ENCODE measurements at places on chromosomes 3 and 15.
A peak's percentile ranks its signal among the peaks of the same experiment; 100 is the strongest.

- DNase-seq = no peak
These were observed 393.7 kb downstream of the LSAMP start for GRCh38 chr3:116051586-116051985.

GRCh38 chr3:152321200-152321954 lies 52.6 kb downstream of the MBNL1 start:
- no peak for DNase-seq

DNA sequence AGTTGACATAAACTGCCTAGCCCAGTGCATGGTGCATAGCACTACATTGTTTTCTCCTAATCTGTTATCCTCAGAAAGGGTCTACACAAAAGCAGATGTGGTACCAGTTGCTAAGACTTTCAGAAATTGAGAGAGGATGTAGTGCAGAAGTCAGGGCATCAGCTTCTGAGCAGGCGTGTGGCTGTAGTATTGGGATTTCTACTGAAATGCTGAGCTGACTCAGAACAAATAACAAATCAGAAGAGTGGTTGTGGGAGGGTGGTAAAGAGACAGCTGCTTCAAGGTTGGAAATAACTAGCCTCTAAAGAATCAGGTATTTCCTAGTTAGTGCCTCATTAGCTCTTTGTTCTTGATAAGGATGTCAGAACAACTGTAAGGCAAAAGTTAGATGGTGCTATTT lies 161.3 kb downstream of the AKAP13 start:
- DNase-seq = no peak

- no peak for DNase-seq
These were observed 37.4 kb upstream of the GOLGA8B start for GRCh38 chr15:34620814-34621213.

DNA sequence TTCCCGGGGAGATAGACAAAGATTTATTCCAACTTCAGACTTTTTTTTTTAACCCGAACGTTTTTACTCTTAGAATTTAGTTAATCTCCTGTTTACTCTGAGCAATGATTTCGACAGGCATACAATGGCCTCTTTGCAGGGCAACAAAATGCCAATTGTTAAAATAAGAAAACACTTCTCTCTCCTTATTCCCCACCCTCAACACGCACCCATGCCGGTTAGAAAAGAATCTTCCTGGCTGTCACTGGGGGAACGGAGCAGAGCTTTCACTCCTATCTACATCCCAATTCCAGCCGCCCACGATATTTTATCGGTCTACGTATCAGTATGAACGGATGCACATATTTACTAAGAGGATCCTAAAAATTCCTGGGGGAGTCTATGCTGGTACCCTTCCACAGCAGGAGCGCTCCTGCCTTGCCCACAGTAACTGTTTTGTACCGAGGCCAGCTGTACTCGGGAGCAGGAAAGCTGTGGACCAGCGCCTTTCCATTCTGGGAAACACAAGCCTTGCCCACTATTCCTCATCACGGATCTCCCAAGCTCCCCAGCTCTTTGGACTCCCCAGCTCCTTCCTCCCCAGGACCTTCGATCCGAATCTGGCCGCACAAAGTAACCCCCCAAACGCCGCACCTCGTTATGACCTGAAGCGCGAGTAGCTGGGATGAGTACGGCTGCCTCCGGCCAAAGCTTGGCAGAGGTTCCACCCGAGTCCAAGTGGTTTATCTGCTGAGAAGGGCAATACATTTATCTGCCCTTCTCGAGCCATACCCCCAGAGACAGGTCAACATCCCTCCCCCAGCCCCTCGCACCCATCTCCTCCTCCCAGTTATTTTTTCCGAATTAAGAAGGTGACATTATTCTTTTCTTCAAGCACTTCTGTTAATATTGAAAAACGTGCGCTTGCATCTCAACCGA lies 2.2 kb upstream of the FOXB1 start:
- no peak for DNase-seq

GRCh38 chr3:114446600-114446999 lies 152.8 kb downstream of the TIGIT start:
- no peak for DNase-seq

DNA sequence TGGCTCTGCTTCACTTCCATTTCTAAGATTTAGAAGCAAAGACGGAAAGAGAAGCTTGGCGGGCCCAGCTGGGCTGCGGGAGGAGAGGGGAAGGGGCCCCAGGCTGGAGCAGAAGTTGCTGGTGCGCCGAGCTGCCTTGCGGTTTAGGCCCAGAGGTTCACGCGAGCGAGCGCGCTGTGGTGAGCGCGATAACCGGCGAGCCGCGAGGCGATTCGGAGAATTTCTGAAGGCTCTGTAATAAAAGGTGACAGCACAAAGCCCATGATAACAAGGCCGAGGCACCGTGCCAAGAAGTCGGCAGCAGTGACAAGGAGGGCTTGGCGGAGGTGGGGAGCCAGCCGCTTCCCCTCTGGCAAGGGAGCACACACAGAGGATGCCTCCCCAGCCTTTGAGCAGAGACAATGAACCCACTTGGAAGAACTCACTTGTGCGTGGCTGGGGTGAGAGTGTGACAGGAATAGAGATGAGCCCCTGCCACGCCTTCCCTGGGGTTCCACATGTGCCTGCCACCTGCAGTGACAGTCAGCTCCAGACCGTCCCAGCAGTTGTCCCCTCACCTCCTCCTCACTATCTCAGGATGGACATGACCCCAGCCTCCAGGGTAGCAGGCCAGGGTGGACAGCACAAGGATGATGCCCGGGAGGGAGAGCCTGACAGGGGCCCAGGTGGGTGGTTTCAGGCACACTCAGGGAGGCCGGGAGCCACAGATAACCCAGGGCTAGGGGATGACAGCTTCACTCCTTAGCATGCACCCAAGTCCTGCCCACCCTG lies 315.2 kb downstream of the UACA start:
- DNase-seq = peak; percentile 38

DNA sequence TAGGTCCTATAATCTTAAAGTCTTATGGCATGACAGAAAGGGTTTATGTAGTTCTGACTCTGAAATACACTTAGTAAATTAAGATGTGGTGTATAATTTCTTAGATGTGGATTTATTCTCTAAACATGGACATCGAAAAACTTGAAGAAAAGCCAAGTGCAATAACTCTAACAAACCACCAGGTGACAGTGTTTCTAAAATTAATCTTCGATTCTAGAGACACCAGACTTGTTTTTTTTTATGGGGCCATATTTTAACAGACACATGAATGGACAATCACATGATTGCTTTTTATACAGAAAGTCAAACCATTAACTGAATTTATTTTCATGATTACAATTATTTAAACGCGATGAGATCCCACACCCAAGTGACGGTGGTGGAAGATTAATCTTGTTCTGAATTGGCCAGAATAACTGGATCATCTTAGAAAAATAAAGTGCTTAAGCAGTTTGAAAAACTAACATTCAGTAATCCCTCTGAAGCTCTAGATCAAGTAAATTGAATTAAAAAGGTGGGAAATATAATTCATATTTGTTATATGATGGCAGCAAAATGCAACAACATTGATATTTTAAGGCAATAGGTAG lies 305.1 kb downstream of the LSAMP start:
- no peak for DNase-seq

- DNase-seq = no peak
These were observed 50.1 kb upstream of the BCL6 start for GRCh38 chr3:187795207-187795960.

DNA sequence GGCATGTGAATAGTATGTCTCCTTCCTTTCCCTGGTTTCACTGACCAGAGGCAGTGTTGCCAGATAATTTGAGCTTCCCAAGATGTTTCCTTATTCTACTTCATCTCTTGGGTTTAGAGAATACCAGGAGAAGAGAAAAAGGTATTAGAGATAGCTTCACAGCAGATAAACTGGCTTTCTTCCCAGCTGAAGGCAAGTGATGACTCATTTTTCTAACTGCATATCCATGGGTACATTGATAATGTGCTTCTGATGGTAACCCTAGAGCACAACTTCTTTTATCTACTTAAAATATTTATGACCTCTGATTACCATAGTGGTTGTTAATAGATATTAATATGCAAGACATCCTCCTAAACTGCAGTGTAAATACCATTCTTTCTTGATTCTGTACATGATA lies 34.6 kb upstream of the CMTM8 start:
- no peak for DNase-seq

GRCh38 chr3:25863011-25863415 lies 73.1 kb downstream of the OXSM start:
- DNase-seq = no peak

GRCh38 chr3:187713504-187713903 lies 11.1 kb upstream of the RTP2 start:
- no peak for DNase-seq

DNA sequence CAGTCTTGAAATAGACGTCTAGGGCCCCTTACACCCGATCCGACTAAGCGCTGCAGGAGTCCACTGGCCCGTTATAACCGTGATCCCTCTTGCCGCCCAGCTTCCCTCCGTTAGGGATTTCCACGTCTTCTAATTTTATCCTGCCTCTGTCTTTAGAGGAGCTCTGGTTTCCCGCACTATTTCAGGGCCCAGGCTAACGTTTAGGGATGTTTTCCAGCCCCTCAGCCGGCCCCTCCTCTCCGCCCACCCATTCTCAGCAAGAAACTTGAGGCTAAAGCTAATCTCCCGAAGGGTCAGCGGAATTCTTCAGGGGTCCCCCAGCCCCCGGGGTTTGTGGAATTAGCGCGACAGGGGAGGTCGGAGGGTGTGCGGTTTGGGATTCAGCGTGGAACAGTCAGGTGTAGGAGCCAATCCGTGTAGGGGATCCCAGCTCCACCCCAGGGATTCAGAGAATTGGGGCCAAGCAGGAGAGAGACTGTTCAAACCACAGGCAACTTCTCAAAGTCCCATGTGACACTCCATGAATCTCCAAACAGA lies 1.6 kb downstream of the PTX3 start:
- no peak for DNase-seq

DNA sequence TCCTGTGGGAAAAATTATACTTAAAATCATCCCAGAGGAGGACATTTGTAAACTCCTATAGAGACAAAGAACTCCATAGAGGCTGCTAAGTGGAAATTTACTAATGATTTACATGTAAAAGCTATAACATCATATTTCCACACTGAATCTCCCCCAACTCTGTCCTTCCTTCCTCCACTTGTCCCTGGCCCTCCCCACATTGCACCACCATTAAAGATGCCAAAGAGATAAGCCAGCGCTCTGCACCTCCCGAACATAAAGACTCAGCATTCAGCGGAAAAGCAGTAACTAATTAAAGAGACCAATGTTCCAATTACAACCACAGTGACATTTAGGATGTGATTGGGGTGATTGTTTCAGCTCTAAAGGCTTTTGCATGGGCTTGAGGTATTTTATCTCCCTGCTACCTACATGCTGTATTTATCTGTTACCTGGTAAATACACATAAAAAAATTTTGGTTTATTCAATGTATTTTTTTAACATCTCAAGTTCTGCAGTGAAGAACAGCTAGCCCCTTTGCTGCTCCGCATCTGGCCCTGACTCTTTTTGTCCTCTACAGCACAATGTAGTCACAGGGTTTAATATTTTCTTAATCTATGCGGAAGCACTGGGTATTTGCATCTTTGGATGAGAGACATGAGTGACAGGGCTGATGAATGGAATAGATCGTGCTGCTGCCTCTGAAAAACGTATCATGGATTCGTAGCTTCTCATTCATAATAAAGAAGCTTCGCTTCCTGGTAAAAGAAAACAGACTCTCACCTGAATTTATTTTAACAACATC lies 35.3 kb upstream of the B3GNT5 start:
- DNase-seq = no peak

DNA sequence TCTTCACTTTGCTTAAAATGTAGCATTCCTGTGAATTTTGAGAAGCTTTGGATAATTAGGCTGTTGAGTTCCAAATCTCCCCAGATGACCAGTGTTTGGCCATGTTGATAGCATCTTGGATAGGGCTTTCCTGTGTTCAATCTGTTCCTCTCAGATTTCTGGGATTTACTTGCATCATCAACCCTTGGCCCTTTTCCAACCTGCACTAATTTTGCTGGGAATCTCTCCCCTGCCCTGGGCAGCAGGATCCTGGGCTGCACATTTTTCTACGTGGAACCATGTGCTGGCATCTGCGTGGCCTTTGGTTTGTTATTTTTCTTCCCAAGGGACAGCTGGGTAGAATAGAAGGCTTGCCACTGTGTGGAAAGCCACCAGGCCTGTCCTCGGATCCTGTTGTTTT lies 75.4 kb upstream of the PLXNA1 start:
- DNase-seq = no peak

GRCh38 chr3:154301561-154301960 lies 22.7 kb downstream of the DHX36 start:
- no peak for DNase-seq

GRCh38 chr15:86061581-86061980 lies 18.1 kb upstream of the AGBL1 start:
- no peak for DNase-seq

DNA sequence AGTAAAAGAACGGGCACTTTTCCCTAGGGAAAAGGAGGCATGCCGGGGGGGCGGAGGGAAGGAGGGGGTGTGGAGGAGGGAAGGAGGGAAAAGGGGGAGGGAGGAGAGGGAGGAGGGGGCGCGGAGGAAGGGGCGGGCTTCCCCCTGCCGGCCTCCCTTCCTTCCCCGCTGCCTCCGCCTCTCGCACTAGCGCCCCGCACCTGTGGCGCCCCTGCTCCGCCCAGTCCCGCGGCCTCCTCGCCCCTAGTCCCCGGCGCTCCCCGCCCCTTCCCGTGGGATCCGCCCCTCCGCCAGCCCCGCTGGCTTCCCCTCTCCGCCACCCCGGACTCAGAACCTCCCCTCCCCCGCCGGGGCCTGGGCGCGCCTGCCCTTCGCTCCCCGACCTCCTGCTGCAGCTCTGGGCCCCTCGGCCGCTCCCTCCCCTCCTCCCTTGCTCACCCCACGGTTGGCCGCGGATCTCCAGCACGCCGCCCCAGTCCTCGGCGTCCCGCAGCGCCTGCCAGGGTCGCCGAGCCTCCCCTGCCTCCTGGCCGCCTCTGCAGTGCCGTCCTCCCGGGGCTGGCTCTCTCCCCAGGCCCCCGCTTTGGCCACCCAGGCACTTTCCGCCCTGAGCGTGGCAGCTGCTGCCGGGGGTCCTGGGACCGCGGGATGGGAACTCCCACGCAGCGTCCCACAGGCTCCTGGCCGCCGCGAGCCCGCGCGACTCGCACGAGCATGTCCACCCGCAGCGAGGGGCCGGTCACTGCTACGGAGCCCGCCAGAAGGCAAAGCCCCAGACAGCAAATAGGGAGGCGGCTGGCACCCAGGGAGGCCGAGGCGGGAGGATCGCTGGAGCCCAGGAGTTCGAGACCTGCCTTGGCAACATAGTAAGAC lies 147.4 kb downstream of the TJP1 start:
- no peak for DNase-seq

GRCh38 chr3:14208977-14209394 lies 30.4 kb downstream of the LSM3 start:
- no peak for DNase-seq

- no peak for DNase-seq
These were observed 55.9 kb upstream of the PIK3CB start for GRCh38 chr3:138890555-138891187.

- DNase-seq = no peak
These were observed 20.9 kb downstream of the PDE8A start for GRCh38 chr15:85002517-85002916.

- DNase-seq = no peak
These were observed 11.2 kb downstream of the UBL7 start for GRCh38 chr15:74449643-74450205.

DNA sequence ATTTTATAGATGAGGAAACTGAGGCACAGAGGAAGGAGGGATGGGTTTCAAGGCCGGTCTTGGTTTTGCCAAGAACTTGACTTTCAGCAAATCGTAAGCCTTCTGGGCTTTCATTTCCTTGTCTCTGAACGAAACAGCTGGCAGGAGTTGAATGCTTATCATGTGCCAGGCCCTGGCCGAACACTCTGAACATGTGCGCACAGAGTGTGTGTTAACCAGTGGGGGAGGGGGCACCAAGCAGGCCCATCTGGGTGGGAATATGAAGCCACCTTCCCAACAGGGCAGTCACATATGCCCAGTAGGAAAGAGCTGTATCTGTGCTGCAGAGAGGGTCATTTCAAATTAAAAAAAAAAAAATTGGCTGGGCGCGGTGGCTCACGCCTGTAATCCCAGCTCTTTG lies 29.3 kb downstream of the ZNF710 start:
- no peak for DNase-seq
